ENCODE measurements at places on chromosomes 12 and 14. TPM values are rescaled to one million over a fixed set of nuclear protein-coding genes. Genes with fewer than 3 reads are reported as not detected.

Gene RERGL
- 7.6 TPM for polyA plus RNA-seq

Gene HOXC10
- not detected for polyA plus RNA-seq

Gene FGF23
- polyA plus RNA-seq: 0.68 TPM

Gene C12orf76
- 7.0 TPM for polyA plus RNA-seq

Gene RFX4
- not detected for polyA plus RNA-seq

Gene KIF21A
- 26.1 TPM for polyA plus RNA-seq

Gene CRACR2A
- 5.7 TPM for polyA plus RNA-seq

Gene HOXC11
- not detected for polyA plus RNA-seq

Gene NPC2
- 170 TPM for polyA plus RNA-seq

Gene ACSM4
- not detected for polyA plus RNA-seq

Gene RPS26
- polyA plus RNA-seq: 739 TPM

Gene RAD9B
- 0.36 TPM for polyA plus RNA-seq

Gene IL22
- polyA plus RNA-seq: not detected

Gene KRT86
- polyA plus RNA-seq: not detected

Gene EFS
- polyA plus RNA-seq: 6.2 TPM

Gene PLXNC1
- 2.4 TPM for polyA plus RNA-seq

Gene RERG
- polyA plus RNA-seq: 9.1 TPM

Gene RNU4-1
- polyA plus RNA-seq: not detected

Gene CACNA2D4
- 1.2 TPM for polyA plus RNA-seq

Gene PELI2
- 1.4 TPM for polyA plus RNA-seq

Gene SCARB1
- 17.0 TPM for polyA plus RNA-seq

Gene ESR2
- polyA plus RNA-seq: 0.11 TPM

Gene IL26
- not detected for polyA plus RNA-seq

Gene MYF5
- not detected for polyA plus RNA-seq

Gene SLC6A15
- polyA plus RNA-seq: 0.02 TPM

Gene GPR137C
- 0.68 TPM for polyA plus RNA-seq

Gene LIN7A
- 9.2 TPM for polyA plus RNA-seq

Gene ZNF891
- 0.86 TPM for polyA plus RNA-seq

Gene ADSS1
- 217 TPM for polyA plus RNA-seq

Gene TRHDE
- polyA plus RNA-seq: 0.57 TPM

Gene ACOT6
- polyA plus RNA-seq: not detected

Gene OASL
- 0.68 TPM for polyA plus RNA-seq

Gene SGPP1
- polyA plus RNA-seq: 5.4 TPM

Gene C14orf132
- 2.9 TPM for polyA plus RNA-seq

Gene EEF1AKMT3
- 0.95 TPM for polyA plus RNA-seq

Gene PLCZ1
- polyA plus RNA-seq: 0.34 TPM

Gene BEGAIN
- polyA plus RNA-seq: 1.4 TPM

Gene ACVRL1
- polyA plus RNA-seq: 18.7 TPM

Gene KLRG1
- 5.7 TPM for polyA plus RNA-seq

Gene FBLN5
- 122 TPM for polyA plus RNA-seq

Gene TUNAR
- polyA plus RNA-seq: not detected

Gene ZC3H10
- polyA plus RNA-seq: 2.7 TPM

Gene TBX3
- 13.9 TPM for polyA plus RNA-seq

Gene AKAP3
- 3.6 TPM for polyA plus RNA-seq

Gene RHOJ
- 9.6 TPM for polyA plus RNA-seq

Gene OLR1
- polyA plus RNA-seq: 0.27 TPM

Gene CABP1
- 3.0 TPM for polyA plus RNA-seq

Gene CLEC4E
- 1.9 TPM for polyA plus RNA-seq

Gene OR6C74
- not detected for polyA plus RNA-seq

Gene GPR162
- 6.8 TPM for polyA plus RNA-seq

Gene KRT75
- 0.07 TPM for polyA plus RNA-seq

Gene REM2
- polyA plus RNA-seq: 0.07 TPM

Gene RNF10
- 281 TPM for polyA plus RNA-seq

Gene CCDC197
- not detected for polyA plus RNA-seq

Gene TRIM9
- 0.79 TPM for polyA plus RNA-seq

Data from right cardiac atrium (tissue), 5 donors.